ENCODE measurements at places on chromosomes 1 and 21.

DNA sequence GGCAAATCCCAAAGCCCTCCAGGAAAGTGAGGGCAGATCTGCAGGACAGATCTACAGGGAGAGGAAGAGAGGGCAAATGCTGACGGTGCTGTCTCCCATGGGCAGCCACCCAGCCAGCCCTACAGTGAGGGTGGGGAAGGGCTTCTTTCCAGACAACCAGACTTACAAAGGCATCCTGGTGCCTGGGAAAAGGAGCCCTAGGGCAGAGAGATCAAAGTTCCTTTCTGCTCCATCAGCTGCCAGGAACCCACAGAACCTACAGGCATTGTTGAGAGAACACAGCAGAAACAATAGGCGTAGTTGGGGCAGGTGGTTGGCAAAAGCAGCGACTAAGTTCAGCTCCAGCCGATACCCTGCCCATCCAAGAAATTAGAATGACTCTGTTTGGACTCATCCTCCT lies 332.4 kb downstream of the KCNH1 start:
- DNase-seq, result no peak

GRCh38 chr1:12516741-12517140 lies 101.3 kb downstream of the DHRS3 start:
- no peak for DNase-seq

GRCh38 chr1:202547215-202547614 lies 163.0 kb downstream of the SYT2 start:
- DNase-seq, result no peak

GRCh38 chr1:79899914-79900313 lies 893.4 kb upstream of the ADGRL4 start:
- DNase-seq, result no peak

DNA sequence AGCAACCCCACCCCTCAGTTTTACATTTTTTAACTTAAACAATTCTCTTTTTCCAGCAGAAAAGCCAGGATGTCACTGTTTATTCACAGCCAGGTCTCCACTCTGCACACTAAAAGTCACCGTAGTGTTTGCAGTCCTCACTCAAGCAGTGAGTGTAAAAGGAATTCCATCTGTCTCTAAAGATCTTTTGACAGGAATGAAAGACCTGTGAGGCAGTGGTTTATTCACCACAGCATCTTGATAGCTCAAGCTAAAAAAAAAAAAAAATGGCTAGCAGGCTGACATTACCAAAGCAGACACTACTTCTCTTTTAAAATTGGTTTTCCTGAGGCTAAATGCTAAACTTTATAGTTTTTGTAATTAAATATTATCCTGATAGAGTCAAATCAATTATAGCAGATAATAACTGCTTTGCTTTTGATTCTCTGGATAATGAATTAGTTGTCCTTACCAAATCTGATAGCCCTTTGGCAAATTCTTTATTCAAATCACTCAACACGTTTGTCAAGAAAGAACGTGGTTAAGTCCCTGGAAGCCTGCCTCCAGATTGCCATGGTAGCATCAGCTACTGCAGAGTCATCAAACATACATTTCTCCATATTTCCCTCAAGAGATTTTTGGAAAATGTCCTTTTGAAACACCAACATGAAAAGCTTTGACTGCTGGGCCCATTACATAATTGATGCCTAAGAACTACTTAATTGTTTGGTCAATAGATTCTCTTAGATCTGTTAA lies 22.2 kb upstream of the SLC5A9 start:
- no peak for DNase-seq

DNA sequence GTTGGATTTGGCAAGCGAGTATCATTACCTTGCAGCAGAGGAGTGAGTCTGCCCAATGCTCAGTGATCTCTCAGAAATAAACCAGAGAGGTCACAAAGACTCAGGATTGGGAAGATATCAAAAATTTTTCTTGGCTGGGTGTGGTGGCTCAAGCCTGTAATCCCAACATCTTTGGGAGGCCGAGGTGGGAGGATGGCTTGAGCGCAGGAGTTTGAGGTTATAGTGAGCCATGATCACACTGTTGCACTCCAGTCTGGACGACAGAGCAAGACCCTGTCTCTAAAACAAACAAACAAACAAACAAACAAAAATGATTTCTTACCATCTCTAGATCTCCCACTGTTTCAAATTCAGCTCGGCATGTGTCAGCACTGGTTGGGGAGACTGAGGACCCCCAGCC lies 13.3 kb upstream of the BECN2 start:
- DNase-seq, result no peak

DNA sequence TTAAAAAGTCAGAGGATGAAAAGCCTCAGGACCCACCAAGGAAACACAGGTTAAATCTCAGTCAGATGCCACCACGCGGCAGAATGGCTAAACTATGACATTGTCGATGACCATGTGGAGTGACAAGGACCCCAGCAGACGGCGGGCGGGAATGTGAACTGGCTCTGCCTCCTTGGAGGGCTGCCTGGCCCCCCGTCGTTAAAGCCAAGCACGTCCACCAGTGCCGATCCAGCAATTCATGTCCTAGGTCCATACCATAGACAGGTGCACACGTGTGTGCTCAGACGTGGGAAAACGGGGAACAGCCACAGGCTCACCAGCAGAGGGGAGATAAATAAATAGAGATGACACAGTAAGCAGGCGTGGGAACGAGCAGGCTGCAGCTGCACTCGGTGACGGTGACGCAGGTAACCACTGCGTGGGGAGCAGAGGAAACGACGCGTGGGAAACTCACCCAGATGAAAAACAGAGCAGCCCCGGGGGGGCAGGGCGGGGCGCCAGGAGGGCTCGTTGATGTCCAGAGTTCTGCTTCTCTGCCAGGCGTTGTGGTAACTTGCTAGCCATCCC lies 28.3 kb upstream of the PCBP3 start:
- no peak for DNase-seq

GRCh38 chr21:17003763-17004373 lies 509.0 kb upstream of the CXADR start:
- DNase-seq, result no peak

DNA sequence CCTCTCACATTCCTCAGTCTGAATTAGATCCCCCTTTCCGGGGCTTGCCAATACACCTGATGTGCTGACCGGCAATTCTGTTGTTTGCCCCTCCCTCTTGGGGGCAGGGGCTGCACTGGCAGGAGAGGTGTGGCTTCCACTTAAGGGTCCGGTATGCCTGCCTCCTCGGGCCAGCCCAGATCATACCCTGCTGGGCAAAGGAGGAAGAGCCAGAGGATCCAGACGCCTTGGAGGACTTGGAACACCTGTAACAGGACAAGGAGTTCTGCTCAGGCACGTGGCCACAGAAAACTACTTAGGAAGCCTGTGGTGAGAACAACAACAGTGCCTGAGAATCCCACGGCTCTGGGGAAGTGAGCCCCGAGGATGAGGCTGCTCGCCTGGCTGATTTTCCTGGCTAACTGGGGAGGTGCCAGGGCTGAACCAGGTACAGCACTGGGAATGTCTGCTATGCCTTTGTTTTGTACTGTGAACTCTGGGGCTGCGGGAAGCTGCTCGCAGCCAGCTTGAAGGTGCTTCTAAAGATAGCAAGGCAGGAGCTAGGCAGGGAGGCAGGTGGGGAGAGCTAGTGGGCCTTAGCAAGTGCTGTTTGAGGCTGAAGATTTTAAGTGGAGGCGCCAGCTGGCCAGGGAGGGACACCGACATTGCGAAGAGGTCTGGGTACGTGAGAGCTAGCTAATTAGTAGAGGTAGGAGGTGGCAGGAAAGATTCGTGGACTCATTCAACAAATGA lies at the start of gene SMPDL3B:
Gene SMPDL3B, plus strand, starts transcription at position 183 of the 732 bp plus-strand sequence. Its CDS starts 184 bp downstream, at position 367.
- no peak for DNase-seq

DNA sequence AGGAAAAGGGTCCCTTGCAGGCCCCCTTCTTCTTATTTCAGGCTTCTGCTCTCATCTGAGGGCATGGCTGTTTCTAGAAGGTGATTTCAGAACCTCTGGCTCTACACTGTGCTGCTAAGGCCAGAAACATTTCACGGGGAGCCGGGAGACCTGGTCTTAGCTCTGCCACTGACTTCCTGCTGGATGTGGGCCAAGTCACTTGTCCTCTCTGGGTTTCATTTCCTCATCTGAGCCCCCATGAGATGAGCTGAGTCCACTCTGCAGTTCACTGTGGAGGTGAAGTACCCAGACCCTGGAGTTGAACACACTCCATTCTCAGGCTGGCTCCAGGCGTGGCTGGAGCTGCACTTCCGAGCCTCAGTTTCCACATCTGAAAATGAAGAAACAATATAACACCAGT lies 2.1 kb downstream of the PADI1 start:
- DNase-seq, result no peak
